ENCODE measurements at places on chromosomes 1 and 21.

DNA sequence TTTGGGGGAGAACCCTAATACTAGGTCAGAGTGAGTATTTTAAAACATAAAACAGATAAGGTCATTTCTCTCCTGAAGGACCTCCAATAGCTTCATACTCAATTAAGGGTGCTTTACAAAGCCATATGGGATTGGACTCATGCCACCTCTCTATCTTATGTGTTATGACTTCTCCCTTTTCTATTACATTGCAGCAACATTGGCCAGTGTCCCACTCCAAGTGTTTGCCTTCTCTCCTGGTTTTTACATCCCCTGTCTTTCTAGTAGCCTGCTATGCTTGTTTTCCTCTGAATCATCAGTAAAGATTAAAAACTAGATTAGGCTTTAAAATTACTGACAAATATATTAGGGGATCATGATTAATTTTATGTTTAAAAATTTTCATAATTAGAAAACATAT lies 66.6 kb downstream of the SCMH1 start:
- no peak for DNase-seq

DNA sequence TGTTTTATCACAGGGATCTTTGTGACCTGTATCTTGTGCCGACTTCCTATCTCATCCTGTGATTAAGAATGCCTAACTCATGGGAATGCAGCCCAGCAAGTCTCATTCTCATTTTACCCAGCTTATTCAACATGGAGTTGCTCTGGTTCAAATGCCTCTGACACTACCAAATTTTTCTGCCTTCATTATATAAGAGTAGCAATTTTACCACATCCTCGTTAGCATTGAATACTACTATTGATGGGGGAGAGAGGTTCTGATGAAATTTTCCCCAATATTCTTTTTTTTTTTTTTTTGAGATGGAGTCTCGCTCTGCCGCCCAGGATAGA lies 44.5 kb upstream of the PPIH start:
- no peak for DNase-seq

GRCh38 chr1:42904434-42904833 lies 54.2 kb downstream of the SLC2A1 start:
- DNase-seq: no peak

- no peak for DNase-seq
Observed at GRCh38 chr21:44989943-44990780, 50.3 kb downstream of the SLX9 start.

GRCh38 chr1:182484531-182485257 lies 34.7 kb downstream of the RGSL1 start:
- DNase-seq: peak; percentile 17

DNA sequence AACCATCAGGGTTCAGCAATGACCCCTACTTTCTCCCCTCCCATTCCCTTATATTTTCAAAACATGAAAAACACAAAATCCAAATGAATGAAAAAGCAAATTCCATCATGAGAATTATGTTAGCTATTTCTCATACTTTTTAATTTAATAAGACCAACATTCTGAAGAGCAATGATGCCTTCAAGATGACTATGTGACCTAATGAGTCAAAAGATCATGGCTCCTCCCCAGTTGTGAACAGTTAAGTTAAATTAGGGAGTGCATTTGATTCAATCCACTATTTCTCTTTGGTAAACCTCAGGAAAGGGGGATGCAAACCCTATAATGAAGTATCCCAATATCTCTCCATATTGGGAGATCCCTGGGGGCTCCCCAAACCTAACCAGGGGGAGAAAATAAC lies 36.5 kb downstream of the PUM1 start:
- no peak for DNase-seq

- no peak for DNase-seq
Observed at GRCh38 chr1:241782396-241782795, 65.6 kb upstream of the EXO1 start.

DNA sequence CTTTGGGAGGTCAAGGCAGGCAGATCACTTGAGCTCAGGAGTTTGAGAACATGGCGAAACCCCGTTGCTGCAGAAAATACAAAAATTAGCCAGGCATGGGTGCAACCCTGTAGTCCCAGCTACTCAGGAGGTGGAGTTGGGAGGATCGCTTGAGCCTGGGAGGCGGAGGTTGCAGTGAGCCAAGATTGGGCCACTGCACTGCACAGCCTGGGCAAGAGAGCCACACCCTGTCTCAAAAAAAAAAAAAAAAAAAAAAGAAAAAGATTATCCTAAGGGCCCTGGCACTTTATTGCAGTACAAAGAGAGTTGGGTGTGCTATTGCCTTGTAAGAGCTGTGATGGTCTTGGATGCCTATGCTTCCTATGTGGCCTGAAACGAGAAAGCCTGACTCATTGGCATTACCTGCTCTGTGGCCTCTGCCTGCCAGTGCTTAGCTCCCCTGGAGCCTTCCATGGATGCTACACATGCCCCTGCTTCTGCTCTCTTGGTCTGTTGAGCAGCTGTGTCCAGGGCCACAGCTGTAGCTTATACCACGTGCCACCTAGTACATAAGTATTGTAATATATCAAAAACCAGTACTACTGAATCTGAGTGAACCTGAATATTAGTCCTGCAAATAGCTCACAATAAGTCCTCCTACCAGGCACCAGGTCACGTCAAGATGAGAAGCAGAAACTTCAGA lies 45.8 kb downstream of the DNAJC6 start:
- DNase-seq: no peak

GRCh38 chr1:227735539-227736285 lies 477 bp downstream of the SNAP47 start:
- DNase-seq: no peak

GRCh38 chr1:152348447-152348846 lies 11.4 kb downstream of the FLG2 start:
- DNase-seq: no peak

DNA sequence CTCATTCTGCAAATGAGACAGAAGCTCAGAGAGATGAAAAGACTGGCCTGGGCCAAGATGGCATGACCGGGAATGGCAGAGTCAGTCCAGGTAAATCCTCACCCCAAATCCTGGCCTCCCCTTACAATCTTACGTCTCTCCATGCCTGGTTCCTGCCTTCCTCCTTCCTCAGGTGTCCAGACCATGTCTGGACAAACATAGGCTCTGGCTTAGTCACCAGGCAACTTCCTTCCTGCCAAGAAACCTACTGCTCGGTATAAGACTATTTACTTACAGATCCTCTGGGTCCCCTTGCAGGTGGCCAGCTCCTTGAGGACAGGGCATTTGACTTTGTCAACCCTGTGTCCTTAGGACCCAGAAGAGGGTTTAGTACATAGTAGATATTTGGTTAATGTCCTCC lies 69.4 kb upstream of the ROR1 start:
- DNase-seq: no peak

DNA sequence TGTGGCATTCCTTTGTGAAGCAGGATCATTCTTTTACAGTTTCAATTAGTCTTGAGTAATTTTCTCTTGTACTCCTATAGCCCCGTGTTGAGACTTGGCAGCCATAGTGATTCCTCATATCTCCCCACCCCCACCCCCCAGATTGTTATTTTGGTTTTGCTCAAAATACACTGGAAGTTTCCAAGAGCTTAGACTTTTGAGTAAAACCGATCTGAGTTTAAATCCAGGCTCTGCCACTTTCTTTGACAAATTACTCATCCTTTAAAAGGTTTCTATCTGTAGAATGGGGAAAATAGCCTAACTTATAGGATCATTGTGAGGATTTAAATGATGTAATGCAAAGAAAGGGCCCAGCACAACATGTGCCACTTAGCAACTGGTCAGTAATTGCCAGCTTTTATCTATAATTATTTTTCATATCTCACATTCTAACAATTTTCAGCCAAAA lies 53.1 kb upstream of the RC3H1 start:
- DNase-seq: no peak
